ENCODE measurements at places on chromosomes 2 and 18.

- no peak for DNase-seq
Observed at GRCh38 chr18:12839057-12839525, 44.9 kb downstream of the PTPN2 start.

DNA sequence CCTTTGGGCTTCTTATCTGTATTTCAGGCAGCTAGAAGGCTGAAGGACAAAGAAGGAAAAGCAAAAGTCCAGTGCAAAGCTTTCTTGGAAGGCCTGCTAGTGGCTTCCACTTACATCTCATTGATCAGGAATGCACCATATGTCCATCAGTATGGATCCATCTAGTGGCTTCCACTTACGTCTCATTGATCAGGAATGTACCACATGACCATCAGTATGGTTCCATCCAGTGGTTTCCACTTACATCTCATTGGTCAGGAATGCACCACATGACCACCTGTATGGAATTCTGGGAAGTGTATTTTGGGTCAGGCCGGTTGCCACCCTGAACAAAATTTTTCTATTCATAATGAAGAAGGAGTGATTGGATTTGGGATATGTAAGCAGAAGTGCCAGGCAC, 70.6 kb downstream of the LYPD6 start:
- no peak for DNase-seq

DNA sequence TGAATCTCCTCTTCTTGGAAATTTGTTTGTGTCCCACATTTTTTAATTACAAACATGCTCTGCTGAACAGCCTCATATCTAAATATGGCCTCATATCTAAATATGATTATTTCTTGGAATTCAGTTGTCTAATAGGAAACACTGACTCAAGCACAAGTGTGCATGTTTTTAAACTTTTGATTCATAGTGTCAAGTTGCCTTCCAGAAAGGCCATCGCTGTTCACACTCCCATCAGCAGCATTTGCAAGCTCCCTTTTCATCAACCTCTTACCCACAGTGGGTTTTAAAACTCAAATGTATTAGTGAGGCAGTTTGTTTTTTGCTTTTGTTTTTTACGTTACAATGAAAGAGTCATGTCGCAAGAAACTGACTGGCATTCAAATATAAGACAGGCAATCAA, 65.2 kb upstream of the SMAD2 start:
- DNase-seq: no peak

GRCh38 chr2:181396256-181397123, 60.7 kb upstream of the ITGA4 start:
- DNase-seq: no peak

GRCh38 chr2:188884046-188884445, 90.1 kb upstream of the COL3A1 start:
- no peak for DNase-seq

GRCh38 chr18:62151068-62151771, 35.6 kb downstream of the PIGN start:
- no peak for DNase-seq

DNA sequence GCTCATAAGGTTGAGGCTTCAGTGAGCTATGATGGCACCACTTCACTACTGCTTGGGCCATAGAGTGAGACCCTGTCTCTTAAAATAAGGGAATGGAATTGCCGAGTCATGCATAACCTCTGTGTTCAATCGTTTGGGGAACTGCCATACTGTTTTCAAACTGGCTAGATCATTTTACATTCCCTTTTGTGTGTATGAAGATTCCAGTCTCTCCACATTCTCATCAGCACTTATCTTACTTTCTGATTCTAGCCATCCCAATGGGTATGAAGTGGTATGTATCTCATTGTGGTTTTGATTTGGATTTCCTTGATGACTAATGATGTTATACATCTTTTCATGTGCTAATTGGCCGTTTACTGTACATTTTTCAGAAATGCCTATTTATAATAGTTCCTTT, 23.7 kb downstream of the MARCHF7 start:
- DNase-seq: no peak

GRCh38 chr18:39455285-39455684, 1889.7 kb upstream of the CELF4 start:
- DNase-seq: no peak

GRCh38 chr18:43067570-43067969, 47.9 kb downstream of the RIT2 start:
- no peak for DNase-seq

GRCh38 chr2:17688600-17688999, 65.0 kb downstream of the SMC6 start:
- DNase-seq: no peak

- DNase-seq: no peak
Observed at GRCh38 chr2:231294116-231294515, 95.7 kb downstream of the ARMC9 start.
